ENCODE measurements at places on chromosomes 1 and 21. TPM values are rescaled to one million over a fixed set of nuclear protein-coding genes. Genes with fewer than 3 reads are reported as not detected.

C1orf141 gene
- not detected for total RNA-seq

LCE1C gene
- total RNA-seq = not detected

AMY2A gene
- not detected for total RNA-seq

IRF6 gene
- total RNA-seq = 0.19 TPM

LINGO4 gene
- total RNA-seq = not detected

EPHX1 gene
- total RNA-seq = 23.7 TPM

RALGPS2 gene
- 39.5 TPM for total RNA-seq

SH2D1B gene
- total RNA-seq = not detected

SERPINC1 gene
- total RNA-seq = not detected

SHISA4 gene
- 18.0 TPM for total RNA-seq

RAP1GAP gene
- total RNA-seq = 0.56 TPM

B4GALT3 gene
- 27.9 TPM for total RNA-seq
